ENCODE measurements at places on chromosomes 7 and 10.
A peak's percentile ranks its signal among the peaks of the same experiment; 100 is the strongest.

- DNase-seq, result no peak
Observed at GRCh38 chr7:158672975-158673374, 31.6 kb downstream of the NCAPG2 start.

GRCh38 chr7:139732471-139733167 is 45.2 kb downstream of the HIPK2 start:
- no peak for DNase-seq

GRCh38 chr7:1917221-1918062 is 247.4 kb downstream of the ELFN1 start:
- DNase-seq, result no peak

GRCh38 chr7:50068850-50069551 is 24.0 kb downstream of the ZPBP start:
- no peak for DNase-seq

- DNase-seq, result no peak
Observed at GRCh38 chr10:118112543-118113125, 65.9 kb upstream of the RAB11FIP2 start.

DNA sequence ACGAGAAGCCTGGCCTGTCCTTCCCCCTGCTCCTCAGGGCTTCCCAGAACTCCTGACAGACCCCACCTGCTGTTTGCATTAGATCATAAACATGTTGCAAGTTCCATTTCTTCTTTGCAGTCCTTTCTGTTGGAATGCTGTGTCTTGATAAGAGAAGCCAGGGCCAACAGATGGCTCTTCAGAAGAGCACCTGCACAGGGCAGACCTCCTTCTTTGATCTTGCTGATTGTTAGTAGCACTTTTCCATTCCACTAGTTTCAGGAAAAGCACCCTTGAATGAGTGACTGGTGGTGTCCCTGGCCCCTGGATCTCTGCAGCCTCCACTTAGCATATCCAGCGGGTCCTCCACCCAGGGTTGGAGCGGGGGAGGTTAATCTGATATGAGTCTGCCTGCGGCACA is 243.2 kb downstream of the GFRA1 start:
- DNase-seq, result no peak

GRCh38 chr10:83212632-83213334 is 926.5 kb upstream of the GHITM start:
- no peak for DNase-seq

DNA sequence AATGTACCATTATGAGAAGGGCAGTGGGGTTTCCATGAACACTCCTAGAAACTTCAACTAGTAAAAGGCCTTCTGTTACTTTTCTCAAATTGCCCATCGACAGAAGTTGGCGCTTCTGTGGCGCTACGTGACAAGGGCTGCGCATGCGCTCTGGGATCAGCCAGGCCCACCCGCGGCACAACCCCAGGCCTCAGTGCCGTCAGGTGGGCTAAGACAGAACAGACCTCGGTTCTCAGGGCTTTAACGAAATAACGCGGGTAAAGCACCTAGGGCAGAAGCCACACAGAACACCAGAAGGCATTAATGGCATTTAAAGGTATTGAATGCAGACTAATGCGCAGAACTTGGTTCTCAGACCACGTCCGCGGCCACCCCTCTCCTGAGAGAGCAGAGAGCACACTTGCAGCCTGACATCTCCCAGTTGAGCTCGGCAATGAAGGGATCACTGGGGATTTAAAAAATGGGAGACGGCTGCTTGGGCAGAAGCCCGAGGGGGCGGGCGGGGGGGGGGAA is 67.6 kb upstream of the CTNNA3 start:
- DNase-seq, result peak; percentile 46

DNA sequence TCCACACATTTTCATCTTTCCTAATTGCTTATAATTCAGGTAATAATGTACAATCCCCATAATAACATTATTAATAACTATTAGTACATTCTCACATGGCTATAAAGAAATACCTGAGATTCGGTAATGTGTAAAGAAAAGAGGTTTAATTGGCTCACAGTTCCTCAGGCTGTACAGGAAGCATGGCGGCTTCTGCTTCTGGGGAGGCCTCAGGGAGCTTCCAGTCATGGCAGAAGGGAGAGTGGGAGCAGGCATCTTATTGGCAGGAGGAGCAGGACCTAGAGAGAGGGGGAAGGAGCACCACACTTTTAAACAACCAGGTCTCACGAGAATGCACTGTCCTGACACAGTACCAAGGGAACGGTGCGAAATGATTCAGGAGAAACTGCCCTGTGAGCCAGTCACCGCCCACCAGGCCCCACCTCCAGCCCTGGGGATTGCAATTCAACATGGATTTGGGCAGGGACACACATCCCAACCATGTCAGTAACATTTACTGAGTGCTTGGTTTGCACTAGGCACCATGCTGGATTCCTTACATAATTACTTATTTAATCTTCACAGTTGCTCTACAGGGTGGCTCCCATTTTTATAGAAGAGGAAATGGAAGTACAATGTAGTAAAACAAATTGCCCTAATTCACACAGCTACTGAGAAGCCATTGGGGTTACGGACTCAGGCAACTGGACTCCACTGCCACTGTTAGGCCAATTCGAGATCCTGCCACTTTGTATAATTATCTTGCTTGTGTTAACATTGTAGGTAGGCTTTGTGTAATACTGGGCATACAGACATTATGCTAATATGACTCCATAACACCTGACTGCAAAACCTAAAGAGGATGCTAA is 8.7 kb upstream of the ESYT2 start:
- no peak for DNase-seq

DNA sequence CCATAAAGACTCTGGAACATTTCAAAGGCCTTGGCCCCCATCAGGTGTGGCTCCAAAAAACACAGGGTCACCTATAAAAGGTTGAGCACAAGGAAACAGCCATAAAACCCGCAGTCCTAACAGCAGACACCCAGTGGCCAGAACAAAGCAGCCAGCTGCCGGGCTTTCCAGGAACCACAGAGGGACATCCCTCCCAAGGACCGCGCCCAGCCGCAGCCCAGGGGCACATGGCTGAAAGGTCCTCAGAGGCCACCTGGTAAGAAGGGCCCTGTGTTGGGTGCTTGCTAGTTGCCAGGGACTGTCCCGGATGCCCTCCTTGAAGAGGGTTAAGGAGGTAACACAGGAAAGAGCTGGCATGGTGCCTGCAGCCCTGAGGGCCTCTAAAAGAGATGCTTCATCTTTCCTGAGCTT is 32.7 kb downstream of the KCNMA1 start:
- DNase-seq, result no peak

DNA sequence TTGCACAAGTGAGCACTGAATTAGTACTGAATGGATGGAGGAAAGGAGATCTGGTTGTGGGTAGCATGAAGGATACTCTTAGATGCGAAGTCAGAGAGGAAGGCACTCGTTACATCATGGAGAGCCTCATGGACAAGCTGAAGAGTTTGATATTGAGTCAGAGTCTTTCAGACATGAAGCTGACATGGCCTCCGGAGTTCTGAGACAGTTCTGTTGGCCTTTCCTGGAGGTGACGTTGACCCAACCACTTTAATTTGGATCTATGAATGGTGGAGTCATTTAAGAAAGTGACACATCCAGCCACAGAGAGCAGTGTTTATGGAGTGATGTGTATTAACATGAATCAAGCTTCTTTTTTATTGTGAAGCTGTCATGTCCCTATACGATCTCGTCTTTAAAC is 286.3 kb upstream of the CDC14C start:
- no peak for DNase-seq

DNA sequence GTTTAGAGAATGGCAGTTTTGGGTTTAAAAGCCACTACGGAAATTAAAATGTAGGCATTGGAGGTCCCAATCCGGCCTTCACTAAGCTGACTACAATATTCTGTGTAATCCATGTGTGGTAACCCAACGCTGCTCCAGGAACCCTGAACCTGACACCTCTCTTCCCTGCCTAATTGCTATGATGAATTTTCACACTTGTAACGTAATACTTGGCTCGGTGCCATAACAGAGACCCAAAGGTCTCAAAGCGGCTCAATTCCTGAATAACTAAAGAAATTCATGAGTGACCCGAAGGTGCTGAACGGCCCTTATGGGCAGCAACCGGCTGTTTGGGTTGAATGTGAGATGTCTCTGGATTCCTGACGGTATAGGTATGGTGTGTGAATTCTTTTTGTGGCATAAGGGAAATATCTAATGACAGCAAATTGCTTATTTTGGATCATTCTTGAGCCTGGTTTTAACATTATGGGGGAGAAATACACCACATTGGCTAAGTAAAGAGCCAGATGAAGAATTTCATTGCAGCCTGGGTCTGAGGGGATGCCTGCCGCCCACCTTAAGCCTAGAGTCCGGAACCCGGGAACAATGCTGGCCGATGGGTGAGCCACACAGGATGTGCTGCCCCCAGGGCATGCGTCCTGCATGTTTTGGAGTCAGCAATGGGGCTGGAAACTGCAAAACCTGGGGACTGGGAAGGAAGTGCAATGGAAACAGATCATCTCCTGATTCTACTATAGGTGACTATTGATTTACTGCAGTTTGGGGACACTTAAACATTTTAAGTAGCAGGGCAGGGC is 69.7 kb upstream of the FZD8 start:
- DNase-seq, result no peak

GRCh38 chr7:137443616-137444015 is 100.1 kb upstream of the PTN start:
- no peak for DNase-seq

DNA sequence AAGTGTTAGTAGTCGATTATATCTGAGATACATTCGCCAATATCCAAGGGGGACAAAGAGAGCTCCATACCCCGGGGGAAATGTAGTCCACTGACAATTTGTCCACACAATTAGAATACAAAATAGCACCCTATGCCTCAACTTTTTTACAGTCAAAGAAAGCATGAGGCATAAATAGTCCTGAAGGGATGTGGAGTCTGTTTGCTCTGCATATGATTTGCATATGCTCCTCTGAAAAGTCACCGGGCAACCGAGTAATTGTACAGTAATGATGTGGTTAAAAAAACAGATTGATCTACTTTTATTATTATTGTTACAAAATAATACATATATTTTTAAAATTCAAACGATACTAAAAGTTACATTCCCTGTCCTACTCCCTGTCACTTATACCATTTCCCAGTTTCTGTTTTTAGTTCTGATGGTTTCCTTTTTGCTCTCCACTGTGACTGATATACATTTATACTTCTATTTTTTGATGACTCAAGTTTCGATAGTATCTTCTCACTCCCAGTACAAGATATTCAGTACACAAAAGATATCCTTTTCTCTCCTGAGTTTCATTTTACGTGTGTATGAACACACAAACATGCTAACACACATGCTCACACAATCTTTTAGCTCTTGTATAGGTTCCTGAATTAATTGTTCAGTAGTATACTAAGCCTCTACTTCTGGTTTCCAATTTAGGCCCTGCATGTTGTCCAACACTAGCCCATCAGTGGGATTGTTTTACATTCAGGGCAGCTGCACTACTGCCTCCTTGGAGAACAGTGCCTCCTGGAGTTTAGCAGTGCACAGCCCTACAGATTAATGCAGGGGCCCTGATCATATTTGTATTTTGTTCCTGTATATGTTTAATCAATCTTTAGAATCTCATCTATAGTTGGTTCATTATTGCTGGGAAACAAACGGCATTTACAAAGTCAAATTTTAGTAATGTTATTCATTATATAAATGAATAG is 130.9 kb downstream of the TES start:
- DNase-seq, result no peak

DNA sequence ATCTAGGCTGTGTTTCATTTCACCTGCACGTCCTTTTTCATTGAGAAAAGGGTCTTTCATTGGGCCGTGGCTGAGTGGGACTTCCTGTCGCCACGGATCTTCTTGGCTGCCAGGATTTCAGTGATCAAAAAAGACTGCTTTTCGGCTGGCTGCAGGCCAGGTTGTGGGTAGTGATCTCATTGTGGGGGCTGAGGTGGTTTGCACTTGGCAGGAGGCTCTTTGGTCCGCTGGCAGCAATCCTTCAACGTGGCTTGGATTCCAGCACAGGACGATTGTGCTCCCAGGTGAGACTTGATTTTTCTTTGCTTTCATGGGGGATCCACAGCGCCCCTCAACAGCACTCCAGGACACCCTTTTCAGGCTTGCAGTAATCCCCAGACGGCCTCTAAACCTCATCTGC is 29.0 kb upstream of the ZNF273 start:
- DNase-seq, result no peak

- DNase-seq, result no peak
Observed at GRCh38 chr10:81021428-81022129, 483.9 kb downstream of the SH2D4B start.

DNA sequence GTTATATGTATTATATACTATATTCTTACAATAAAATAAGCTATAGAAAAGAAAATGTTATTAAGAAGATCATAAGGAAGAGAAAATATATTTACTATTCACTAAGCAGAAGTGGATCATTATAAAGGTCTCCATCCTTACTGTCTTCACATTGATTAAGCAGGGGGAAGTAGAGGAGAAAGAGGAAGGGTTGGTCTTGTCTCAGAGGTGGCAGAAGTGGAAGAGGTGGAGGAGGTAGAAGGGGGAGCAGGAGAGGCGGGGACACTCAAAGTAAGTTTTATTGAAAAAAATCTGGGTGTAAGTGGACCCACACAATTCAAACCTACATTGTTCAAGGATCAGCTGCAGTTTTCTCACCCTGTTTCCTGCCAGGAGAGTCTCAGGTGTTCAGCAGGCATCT is 28.9 kb upstream of the ERCC6 start:
- no peak for DNase-seq

GRCh38 chr7:17552952-17553351 is 254.5 kb downstream of the AHR start:
- no peak for DNase-seq

GRCh38 chr10:45147000-45147399 is 146.3 kb downstream of the ZNF22 start:
- no peak for DNase-seq

DNA sequence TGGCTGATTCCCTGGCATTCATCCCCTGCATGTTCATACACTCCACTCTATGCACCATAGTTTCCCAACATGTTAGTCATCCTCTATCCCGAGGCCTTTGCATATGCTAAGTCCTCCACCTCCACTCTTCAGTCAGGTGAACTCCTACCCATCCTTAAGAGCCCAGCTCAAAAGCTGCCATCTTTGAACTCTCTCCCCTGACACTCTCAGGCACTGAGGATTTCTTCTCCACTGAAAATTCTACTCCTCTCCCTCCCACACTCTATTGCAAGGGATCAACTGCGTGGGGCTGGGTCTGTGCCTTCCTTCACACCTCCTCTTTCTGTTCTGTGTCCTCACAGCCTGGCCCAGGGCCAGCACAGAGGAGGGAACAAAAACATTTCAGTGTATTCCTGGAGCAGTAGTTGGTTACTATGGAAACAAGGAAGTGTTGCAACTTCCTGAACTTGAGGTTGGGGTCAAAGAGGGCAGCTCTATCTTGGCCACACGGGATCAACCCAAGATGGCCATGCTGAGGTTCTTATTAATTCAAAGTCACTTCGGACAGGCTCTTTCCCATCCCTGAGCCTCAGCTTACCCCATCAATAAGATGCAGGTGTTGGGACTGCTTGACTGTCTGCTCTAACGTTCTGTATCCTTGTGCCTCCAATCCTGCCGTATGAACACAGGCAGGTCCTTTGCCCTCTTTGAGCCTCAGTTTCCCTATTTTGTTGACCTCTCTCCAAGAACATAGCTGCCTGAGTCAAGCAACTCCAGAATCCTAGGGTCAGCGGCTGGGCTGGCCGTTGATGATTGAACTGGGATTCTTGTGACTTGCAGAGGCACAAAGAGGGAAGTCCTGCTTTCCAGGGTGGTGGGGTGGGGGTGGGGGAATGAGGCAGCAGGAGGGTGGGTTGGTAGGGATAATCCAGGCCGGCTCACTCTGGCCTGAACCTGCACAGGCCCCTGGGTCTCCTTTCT is 15.5 kb downstream of the ZMIZ1 start:
- no peak for DNase-seq
